ENCODE measurements at places on chromosomes 7 and 10.

- no peak for DNase-seq
These were observed 58.8 kb downstream of the PARP12 start for GRCh38 chr7:140003913-140004382.

- DNase-seq, result no peak
These were observed 440.6 kb downstream of the PARD3 start for GRCh38 chr10:34374356-34375045.

DNA sequence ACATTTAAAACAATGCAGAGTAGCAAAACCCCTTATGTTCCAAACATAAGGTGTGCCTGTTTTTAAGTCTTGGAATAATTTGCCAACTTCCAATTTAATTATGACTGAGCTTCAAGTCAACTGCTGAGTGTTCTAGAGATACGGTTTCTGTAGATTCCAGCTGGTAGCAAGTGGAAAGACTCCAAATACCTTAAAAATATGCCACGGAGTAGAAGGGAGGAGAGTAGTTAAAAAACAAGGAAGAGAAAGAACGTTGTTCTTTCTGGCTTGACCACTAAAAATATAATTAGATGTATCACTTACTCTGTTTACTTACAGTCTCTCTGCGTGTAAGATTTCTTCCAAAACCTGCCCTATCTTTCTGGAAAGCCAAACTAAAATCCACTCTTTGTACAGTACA lies 24.5 kb upstream of the ABLIM1 start:
- DNase-seq, result no peak

DNA sequence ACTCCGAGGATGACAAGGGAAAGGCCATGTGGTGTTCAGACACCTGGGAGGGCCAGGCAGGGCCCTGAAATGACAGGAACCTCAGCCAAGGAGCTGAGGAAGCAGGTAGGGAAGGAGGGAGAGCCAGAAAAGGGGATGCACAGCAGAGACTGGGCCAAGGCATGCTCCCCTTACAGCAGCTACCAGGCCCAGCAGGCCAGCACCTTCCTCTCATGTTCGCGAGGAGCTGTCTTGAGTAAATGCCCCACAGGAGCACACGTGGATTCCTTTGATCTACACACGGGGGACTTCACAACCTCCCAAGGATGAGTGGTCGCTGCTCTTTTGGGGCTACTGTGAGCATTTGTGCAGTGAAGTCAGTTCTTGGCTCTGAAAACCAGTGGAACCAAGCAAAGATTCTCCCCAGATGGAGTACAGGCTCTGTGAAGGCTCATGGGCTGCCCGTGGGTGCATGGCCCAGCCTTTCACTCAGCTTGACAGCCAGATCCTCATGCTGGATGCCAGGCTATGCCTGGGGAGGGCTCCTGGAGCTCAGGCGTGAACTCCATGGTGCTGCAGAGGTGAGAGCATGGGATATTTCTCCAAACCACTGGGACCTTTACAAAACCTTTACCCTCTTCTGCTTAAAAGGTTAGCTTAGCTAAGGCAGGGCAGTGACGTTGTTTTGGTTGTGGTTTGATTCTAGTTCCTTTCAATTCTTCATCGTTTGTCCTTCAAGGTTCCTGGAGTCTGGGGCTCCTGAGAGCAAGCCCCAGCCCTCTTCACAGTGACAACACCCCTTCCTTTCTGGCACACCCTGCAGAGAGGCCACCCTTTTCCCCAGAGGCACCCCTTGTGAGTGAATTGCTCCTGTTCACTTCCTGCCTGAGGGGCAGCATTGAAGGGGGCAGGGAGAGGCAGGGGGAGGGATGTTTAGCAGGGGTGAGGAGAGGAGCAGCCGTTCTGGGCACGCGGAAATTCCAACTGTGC lies 74.2 kb upstream of the ZPBP start:
- no peak for DNase-seq

GRCh38 chr10:49562893-49563292 lies 24.0 kb upstream of the ERCC6 start:
- DNase-seq, result no peak

Measured in stimulated activated CD4-positive, alpha-beta T cell treated with anti-CD3 and anti-CD28 coated beads, TNF-alpha, amount 100 ng/mL, for 1 hour (primary cell).